NAMALWA (cell line): ENCODE measurements at places on chromosomes 4 and X.
A peak's percentile ranks its signal among the peaks of the same experiment; 100 is the strongest.

DNA sequence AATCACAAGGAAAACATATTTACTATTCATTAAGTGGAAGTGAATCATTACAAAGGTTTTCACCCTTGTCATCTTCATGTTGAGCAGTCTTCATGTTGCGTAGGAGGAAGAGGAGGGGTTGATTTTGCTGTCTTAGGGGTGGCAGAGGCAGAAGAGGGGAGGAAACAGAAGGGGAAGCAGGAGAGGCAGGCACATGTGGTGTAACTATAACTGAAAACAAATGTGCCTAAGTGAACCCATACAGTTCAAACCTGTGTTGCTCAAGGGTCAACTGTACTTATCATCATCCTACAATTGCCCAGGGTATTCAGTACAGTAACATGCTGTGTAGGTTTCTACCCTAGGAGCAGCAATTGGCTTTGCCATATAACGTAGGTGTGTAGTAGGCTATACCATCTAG is 47.2 kb downstream of the SYNPO2 start:
- no peak for DNase-seq

GRCh38 chr4:18398661-18399060 is 377.1 kb upstream of the LCORL start:
- DNase-seq, result no peak

DNA sequence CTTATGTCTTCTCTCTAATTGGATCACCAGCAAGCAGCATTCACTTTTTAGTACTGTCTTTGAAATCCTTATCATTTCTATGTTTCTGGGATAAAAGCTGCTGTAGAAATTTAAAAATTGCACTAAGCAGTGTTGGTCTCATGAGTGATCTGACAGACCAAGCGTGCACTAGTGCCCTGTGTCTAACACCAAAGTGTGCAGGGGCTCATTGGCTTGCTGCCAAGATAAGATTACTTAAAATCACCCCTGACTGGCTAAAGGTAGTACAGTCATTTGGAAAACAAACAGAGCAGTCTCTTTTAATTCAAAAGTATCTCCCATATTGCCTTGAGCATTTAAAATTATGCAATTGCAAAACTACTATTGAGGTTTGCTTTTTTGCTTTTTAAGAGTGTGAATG is 304.6 kb downstream of the ARAP2 start:
- no peak for DNase-seq

- DNase-seq, result no peak
Observed at GRCh38 chrX:129956145-129956544, 26.3 kb upstream of the BCORL1 start.

GRCh38 chr4:53981066-53981465 is 83.3 kb downstream of the CHIC2 start:
- no peak for DNase-seq

DNA sequence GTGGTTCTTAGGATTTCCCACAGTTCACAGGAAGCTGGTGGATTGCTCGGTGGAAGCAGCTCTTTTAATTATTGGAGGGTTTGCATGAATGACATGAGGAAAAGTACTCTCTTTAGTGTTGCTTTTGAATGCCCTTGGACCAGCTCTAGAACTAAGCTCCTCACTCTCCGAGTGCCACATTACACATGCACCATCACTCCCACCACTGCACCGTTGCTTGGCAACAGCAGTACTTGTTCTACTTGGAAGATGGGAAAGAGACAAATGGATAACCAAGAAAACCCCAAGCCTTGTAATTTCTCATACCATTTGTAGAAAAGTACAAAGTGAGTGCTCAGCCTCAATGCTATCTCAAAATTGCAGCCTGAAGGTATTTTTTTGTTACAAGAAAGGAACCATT is 620.2 kb upstream of the BOD1L1 start:
- DNase-seq, result no peak

GRCh38 chr4:63607169-63607872 is 801.9 kb downstream of the TECRL start:
- DNase-seq, result no peak

DNA sequence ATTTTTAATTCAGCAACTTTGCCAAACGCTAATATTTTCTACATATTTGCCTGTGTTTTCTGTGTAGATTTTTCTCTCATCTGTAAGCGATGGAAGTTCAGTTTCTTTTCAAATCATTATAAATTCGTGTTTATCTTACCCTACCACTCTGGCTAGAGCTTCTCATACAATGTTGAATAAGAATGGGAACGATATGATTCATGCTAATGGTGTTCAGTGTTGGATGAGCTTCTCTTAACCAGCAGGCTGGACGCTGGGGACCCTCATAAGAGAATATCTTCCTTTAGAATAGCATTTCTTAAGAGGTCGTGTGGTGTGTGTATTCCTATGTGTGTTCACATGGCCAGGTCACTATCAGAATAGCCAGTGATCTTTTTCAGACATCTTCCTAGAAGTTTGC is 31.0 kb downstream of the NSDHL start:
- DNase-seq, result no peak

GRCh38 chrX:108224727-108225621 is 133.4 kb downstream of the ATG4A start:
- DNase-seq, result peak; percentile 46

- DNase-seq, result peak; percentile 16
Observed at GRCh38 chrX:56564921-56565840, 1.8 kb downstream of the UBQLN2 start.

- no peak for DNase-seq
Observed at GRCh38 chr4:37326852-37327251, 82.3 kb downstream of the NWD2 start.

- no peak for DNase-seq
Observed at GRCh38 chrX:151871244-151871643, 41.4 kb upstream of the MAGEA4 start.
